Activated T-helper 1 cell treated with Interleukin-2 at 50 U/mL for 16 hours (primary cell): ENCODE measurements at places on chromosomes 2 and 18.

- no peak for DNase-seq
Measured at GRCh38 chr2:23204685-23205242, 180.2 kb upstream of the KLHL29 start.

DNA sequence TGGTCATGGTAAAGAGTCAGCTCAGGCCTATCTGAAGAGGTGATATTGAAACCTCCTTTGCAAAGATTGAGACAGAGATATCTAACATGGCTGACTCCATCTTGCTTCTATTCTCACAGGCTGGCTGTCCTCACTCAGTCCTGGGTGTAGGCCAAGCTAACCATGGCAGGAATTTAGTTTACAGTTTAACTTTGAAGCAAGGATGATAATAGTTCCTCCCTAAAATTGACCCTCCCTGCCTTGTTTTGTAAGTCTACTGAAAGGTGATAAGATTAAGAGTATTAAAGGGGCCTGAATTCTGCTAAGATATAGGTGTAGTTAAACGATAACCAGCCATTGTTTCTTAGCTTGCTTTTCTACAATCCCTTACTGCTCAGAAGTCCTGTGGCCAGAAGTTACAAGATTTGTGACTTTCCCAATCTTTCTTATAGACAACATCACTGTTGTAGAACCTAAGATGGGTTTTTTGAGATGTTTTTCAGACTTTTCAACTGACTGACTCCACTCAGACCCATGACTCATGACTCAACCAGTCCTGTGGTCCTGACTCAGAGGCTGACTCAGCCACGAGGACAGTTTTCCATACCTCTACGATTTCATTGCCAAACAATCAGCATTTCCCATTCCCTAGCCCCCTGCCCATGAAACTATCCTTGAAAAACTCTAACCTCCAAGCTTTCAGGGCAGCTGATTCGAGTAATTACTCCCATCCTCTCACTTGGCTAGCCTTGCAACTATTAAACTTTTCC, 195.7 kb upstream of the SESTD1 start:
- DNase-seq: no peak

- no peak for DNase-seq
Measured at GRCh38 chr2:191836471-191836852, 10.4 kb downstream of the CAVIN2 start.

DNA sequence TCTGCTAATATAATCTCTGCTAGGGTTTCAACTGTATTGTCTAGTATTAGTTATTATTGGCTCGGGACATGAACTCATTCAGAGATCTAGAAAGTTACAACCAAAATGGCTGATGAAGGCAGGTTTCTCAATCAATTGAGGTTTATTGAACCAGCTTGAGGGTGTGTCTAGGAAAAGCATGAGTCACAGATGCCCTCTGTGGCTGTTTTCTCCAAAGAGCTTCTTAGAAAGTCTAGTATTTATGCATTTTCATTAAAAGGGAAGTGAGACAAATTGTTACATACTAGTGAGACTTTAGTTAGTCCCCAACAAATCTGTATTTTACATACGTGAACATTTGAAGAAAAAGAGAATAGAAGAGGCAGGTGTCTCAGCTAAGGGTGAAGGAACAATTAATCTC, 23.0 kb upstream of the RTTN start:
- DNase-seq: no peak

DNA sequence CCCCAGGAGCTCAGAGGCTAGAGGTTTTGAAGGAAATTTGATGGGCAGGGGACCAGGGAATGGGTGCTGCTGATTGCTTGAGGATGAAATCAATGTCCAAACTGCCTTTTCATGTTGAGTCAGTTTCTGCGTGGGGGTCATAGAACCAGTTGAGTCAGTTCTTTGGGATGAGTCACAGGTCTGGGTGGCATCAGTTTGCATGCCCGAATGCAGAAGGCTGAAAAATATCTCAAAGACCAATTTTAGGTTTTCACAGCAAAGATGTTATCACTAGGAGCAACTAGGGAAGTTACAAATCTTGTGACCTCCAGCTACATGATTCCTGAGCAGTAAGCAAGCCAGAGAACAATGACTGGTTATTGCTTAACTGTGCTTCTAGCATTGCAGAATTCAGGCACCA, 1135.1 kb upstream of the CRIM1 start:
- DNase-seq: no peak

DNA sequence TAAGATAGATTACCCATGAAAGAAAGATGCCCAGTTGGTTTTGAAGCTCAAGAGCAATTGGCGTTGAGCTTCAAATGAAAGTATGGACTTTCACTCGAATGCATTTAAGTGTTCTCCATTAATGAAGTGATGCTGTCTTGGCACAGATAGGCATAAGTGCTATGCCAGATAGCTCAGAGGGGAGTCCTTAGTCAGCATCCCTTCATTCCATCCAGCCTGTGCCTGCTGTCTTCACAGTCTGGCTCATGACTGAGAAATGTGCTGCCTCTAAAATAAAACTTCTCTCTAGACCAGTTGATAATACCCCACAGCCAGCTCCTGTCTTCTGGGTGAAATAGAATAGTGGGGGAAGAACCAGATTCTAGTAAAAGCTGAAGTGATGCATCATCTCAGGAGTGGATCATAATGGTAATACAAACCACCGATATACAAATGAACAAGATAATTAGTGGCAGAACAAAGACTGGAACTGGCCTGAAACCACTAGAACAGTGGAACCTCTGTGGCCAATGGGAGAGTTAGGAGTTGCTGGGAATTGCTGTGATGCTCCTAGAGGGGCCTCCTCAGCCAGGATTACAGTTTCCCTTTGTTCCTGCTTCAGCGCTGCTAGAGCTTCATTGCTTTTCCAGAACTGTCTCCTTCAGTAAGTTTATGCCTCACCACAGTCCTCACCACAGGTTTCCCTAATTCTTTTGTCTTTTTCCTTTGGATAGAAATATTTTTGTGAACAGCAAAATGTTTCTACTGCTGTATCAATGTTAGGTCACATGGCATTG, 359.3 kb downstream of the KIAA1328 start:
- no peak for DNase-seq

- DNase-seq: no peak
Measured at GRCh38 chr2:8365331-8365910, 316.4 kb upstream of the ID2 start.

- no peak for DNase-seq
Measured at GRCh38 chr2:71603311-71603811, 150.0 kb downstream of the DYSF start.

GRCh38 chr2:224350703-224351102, 51.2 kb downstream of the FAM124B start:
- no peak for DNase-seq

DNA sequence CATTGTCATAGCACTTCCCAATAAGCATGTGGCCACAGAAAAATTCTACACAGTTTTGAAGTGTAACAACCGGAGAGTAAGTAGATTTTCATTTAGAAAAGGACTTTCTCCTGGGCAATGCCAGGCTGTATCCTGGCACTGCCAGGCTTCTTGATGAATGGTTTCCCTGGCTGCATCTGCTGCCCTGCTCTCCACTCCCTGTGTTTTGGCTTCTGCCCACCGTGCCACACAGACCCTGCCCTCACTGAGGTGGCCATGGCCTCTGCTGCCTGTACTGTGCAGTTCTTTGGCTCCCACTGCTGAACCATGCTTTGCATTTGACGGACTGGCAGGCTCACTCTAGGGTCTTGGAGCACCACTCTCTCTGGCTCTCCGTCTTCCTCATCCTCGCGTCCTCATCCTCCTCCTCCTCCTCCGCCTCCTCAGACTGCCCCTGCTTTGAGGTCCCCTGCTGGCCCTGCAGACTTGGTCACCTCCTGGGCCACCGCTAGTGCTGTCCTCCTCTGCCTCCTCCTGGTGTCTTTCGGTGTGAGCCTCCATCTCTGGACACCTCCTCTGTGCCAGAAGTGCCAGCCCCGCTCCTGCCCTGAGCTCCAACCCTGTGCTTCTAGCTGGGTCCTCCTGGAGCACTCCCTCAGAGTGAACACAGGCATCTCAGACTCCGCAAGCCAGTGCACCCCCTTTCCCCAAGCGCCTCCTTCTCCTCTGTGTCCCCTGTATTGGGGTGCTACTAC, 45.9 kb upstream of the CNGA3 start:
- DNase-seq: no peak

- no peak for DNase-seq
Measured at GRCh38 chr18:6855767-6856166, 126.3 kb downstream of the ARHGAP28 start.

DNA sequence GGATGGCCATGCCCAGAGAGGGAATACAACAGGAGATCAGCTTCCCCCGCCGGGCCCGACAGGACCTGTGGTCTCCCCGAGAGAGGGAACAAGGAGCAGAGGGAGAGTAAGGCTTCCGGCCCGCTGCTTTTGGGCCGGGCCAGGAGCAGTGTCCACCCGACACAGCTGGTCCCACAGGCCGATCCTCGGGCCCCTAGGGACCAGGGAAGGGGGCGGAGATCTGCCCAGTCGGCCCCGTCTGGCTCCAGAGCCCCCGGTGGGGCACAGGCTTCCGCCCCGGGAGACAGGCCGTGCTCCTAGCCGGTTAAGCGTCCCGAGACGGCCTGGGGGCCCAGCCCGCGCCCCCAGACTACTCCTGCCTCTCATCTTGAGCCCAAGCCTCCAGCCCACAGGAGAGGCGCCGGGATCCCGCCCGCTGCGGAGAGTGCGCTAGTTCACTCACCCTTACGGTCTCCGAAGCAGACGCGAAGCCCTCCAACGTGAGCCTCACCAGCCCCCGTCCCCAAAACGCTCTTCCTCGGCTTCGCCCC, at the start of gene MCFD2:
Gene MCFD2 (minus strand): TSS at position 526 of the 530 bp plus-strand sequence. CDS start 6,635 bp downstream, outside the sequence.
- DNase-seq: no peak

DNA sequence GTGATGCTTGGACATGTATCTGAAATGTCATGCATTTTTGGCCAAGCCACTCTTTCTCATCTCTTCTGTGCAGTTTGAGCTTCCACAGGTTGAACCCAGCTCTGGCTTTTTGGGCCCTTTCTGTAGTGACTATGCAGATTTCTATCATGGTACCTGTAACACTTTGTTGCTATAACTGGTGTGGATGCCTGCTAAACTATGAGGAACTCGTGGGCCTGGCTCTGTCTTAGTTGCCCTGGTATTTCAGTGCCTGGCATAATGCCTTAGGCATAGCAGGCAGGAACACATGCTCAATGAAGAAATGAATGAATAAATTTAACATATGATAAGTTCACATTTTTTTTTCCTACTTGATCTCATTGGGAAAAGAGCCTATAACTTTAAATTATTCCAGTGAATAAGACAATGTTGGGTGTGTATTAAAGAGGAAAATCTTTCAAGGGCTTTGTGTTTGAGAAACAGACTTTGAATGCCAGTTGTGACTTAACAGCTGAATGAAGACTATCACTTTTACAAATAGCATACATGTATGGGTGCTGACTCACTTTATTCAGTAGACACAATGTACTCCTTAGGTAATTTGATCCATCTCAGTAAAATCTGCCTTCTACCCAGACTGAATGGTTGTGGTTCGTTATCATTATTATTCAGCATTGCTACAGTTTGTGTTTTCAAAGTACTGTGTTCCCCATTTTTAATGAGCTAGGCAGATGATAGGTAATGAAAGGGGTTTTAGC, 86.4 kb upstream of the MAP4K3 start:
- DNase-seq: no peak

- DNase-seq: no peak
Measured at GRCh38 chr2:137316075-137316474, 550.7 kb downstream of the THSD7B start.

- no peak for DNase-seq
Measured at GRCh38 chr2:8984855-8985254, 18.6 kb downstream of the MBOAT2 start.

GRCh38 chr2:99249951-99250350, 5.5 kb downstream of the LYG2 start:
- DNase-seq: no peak

DNA sequence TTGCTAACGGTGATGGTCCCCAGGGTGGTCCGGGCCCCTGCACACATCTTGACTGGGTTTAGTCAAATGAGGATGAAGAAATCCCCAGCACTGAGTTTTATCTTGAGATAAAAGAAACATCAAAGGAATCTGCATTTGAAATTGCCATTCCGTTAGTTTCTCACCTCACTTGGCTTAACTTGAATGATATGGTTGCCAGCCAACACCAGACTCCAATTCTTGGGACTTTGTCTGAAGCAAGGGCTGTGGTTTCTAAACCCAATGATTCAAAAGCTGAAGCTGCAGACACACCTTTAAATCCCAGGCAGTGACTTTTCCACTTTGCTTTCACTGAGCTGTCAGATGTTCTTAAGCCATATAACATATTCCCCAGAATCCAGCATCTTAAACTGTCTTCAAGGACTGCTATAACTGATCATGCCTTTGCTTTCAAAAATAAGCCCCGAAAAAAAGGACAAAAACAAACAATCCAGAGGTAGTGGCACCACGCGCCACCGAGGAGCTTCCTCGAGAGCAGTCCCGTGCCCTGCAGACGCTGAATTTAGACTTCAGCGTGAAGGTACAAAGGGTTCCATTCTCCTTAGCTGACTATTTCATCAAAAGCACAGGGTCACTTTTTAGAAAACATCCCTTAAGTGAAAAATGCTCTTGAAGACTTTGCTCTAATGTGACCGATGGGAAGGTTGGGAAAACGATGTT, 189.3 kb downstream of the HDAC4 start:
- no peak for DNase-seq

GRCh38 chr18:36758623-36759022, 70.2 kb downstream of the TPGS2 start:
- DNase-seq: no peak
